CD4-positive, alpha-beta T cell treated with Interleukin-15 for 4 hours (primary cell): ENCODE measurements at places on chromosomes 11 and 22.
A peak's percentile ranks its signal among the peaks of the same experiment; 100 is the strongest.

DNA sequence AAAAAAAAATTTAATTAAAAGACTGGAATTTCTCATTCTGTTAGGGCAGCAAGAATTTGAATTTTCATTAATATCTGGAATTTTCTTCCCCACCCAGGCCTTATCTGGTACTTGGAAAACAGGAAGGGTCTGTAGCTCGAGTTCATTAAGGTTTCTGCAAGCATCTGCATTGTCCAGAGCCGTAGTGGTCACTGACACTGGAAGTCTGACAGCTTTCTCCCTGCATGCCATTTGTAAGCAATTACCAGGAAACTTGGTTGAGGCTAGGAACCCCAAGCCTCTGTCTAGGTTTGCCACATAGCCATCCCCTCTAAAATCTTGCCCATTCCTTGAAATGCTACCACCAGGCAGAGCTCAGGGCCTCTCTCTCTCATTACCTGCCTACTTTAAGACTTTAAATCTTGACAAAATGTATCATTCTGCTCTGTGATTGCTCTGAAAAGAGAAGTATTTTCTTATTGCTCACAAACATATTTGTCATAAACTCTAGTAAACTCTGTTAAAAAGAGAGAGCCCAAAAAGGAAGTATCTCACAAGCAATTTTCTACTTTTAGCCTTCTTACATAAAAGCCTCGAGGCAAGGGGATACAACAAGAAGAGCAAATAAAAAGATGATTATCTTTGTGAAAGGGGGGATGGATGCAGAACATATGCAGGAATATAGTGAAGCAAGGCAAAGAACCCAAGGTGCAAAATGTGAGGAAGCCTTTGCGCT, 5.5 kb upstream of the PGM2L1 start:
- DNase-seq, result no peak

- DNase-seq, result no peak
These were observed 15.2 kb upstream of the BBOX1 start for GRCh38 chr11:27025312-27025955.

DNA sequence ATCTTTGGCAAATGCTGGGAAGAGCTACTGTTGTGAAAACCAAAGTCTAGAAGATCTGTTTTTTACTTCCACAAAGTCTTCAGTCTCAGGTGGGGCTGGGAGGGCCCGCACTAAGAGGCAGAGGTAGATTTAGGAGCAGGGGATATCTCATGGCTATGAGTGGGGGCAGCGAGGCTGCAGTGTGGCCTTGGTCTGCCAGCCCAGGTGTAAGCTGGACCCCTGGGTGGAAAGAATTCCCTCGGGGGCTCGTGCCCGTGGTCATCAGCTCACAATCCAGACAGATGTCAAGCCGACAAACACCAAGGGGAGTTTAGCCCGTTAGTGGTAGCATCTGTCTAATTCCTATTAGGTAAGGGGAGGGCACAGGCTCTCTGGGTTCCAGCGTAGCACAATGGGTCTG, 9.0 kb downstream of the PKNOX2 start:
- no peak for DNase-seq

GRCh38 chr22:49848690-49849160, 4.9 kb upstream of the ZBED4 start:
- no peak for DNase-seq

DNA sequence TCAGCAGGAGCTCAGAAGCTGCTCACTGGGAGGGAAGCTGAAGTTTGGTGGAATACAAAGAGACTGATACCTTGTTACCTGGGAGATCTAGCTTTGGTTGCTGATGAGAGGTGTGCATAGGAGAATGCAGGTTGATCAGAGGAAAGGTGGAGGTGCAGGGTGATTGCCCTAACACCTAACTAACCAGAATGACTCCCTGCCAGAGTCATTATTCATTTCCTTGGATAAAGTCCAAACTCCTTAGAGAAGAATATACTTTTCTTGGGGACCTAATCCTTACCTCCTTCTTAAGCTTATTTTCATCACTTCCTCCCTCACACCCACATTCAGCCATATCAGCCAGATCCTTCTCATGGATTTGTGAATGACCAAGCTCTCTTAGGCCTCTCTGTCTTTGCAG, 814.2 kb upstream of the TENM4 start:
- no peak for DNase-seq

DNA sequence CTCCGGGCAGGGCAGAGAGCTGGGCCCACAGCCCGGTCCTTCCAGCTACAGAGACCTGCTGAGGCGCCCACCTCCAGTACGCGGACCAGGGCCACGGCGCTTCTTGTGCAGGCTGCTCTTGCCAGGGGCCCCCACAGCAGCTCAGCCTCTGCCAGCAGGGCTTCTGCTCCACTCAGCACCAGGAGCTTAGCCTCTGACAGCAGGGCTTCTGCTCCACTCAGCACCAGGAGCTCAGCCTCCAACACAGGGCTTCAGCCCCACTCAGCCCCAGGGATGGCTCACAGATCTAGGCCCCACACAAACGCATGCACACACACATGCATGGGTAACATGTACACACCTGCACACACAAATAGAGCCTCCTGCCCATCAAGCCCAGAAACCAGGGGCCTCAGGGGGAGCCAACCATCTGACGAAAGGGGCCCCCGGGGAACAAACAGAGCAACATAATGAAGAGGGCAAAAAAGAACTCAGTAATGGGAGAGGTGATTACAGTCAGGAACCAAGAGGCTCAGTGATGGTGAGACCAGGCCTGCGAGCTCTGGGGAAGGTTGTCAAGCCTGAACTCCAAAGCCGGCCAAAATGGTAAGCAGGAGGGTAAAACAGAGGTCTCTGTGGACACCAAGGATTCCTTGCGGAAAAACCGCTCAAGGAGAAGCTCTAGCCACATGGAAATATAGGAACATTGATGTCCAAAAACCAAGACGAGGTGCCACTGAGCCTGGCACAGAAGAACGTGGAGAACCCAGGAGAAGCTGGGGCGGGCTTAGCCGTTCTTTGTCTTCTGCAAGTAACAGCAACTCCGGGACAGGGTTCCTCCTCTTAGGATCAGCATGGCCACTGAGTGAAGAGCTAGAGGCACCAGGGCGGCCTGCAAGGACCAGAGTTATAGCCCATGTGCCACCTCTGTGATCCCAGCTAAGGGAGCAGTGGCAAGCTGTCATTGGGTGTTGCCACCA, 46.5 kb downstream of the GNB1L start:
- no peak for DNase-seq

GRCh38 chr11:48101044-48101733, 115.4 kb upstream of the OR4B1 start:
- DNase-seq, result no peak

DNA sequence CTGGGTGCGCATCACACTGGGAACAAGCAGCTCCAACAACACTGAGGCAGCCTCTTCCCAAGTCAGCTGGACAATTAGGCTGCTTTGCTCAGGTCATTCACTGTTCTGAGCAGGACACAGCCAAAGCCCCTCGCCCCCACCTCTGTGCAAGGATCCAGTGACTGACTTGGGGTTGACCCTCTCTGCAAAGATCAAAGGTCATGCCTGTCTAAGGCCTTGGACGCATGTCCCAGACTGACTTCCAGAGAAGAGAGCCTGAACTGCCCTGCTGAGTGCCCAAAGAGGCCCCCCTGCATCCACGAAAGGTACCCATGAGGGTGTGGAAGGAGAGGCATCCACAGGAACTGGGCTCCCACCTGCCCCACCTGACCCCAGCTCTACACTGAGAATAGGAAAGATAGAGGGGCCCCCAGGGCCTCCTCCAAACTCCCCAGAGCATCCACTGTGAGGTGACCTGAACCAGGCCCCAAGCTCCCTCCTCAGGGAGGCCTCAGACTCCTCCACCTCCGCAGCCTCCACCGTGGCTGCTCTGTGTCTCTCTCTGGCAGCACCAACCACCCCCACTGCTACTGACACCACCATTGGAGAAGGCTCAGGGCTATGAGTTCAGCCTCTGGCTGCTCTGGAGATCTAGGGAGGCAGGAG, 53.5 kb downstream of the IGLL5 start:
- DNase-seq, result no peak

GRCh38 chr22:36387709-36387958, 133 bp downstream of the MYH9 start:
- DNase-seq, result no peak

DNA sequence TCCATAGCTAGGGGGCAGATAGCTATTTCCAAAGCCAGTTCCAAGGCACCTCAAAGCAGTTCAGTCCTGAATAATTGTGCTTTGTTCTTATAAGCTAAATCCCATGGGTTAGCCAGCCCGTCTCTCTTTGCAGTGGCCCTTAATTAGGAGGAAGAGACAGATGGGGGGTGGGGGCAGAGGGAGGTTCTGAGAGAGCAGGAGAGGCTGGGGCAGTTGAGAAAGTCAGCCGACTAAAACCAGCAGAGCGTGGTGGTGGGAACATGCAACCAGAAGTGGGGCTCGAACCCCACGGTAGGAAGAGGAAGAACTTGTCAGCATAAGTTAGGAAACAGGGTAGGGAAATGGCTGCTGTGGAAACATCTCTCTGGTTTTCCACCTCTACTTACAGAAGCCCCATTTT, 10.9 kb upstream of the SCN4B start:
- no peak for DNase-seq

GRCh38 chr11:126468102-126468521, 112.6 kb downstream of the ST3GAL4 start:
- DNase-seq, result no peak

DNA sequence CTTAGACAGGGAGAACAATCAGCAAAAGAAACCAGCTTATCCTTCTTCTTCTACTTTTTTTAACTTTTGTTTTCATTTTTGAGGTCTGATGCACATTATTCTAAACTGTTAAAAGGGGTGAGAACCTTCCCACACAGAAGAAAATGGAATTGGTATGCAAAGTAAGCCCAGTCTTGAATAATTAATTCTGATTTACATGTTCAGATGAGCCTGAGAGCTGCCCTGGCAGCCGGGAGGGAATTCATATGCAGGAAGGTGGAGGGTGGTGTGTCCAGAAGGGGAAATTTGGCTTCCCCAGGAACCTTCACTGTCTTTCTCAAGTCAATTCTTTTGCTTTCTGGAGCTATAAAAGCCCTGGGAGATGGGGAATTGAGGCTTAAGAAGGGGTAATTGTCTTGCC, 181.0 kb downstream of the INSC start:
- DNase-seq, result no peak

DNA sequence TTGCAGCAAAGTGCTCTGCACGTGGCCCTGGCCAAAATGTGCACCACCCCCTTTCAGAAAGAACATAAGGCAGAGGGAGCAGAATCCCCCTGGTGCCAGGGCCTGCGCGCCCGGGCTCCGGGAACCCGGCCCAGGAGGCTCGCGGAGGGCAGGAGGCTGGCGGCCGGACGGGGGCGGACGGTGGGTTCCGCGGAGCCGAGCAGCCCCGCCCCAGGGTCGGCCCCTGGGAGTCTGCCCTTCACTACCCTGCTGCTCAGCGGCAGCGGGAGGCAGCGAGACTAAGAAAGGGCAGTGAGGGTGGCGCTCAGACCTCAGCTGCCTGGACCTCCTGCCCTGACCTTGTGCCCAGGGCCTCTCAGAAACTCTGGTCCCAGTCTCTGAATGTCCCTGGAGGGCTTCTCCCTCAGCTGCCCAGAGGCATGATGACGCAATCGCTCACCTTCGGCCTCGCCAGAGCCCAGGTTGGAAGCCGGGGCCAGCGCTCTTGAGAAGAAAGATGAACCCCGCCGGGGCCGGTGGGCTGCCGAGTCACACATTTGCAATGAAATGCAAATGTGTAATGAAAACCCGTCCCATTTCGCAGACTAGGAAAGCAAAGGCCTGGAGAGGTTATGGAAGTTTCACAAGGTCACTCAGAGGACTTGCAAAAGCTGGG, 1.1 kb upstream of the CLMP start:
- DNase-seq, result no peak

- DNase-seq, result peak; percentile 49
These were observed 35.0 kb upstream of the PRAME start for GRCh38 chr22:22593964-22594656.

DNA sequence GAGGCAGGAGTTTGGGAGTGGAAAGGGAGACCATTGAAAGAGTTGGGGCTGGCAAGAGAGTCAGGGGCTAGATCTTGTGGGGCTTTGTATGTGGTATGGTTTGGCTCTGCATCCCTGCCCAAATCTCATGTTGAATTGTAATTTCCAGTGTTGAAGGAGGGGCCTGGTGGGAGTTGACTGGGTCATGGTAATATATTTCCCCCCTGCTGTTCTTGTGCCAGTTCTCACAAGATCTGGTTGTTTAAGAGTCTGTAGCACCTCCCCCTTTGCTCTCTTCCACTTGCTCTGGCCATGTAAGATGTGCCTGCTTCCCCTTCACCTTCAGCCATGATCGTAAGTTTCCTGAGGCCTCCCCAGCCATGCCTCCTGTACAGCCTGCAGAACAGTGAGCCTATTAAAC, 10.1 kb upstream of the RAB3IL1 start:
- no peak for DNase-seq

GRCh38 chr11:28833670-28834069, 725.5 kb downstream of the METTL15 start:
- DNase-seq, result no peak

GRCh38 chr22:23071230-23072076, 1.1 kb downstream of the GNAZ start:
- DNase-seq, result no peak
